ENCODE measurements at places on chromosomes 6 and 20. TPM values are rescaled to one million over a fixed set of nuclear protein-coding genes. Genes with fewer than 3 reads are reported as not detected.
A peak's percentile ranks its signal among the peaks of the same experiment; 100 is the strongest.

DNA sequence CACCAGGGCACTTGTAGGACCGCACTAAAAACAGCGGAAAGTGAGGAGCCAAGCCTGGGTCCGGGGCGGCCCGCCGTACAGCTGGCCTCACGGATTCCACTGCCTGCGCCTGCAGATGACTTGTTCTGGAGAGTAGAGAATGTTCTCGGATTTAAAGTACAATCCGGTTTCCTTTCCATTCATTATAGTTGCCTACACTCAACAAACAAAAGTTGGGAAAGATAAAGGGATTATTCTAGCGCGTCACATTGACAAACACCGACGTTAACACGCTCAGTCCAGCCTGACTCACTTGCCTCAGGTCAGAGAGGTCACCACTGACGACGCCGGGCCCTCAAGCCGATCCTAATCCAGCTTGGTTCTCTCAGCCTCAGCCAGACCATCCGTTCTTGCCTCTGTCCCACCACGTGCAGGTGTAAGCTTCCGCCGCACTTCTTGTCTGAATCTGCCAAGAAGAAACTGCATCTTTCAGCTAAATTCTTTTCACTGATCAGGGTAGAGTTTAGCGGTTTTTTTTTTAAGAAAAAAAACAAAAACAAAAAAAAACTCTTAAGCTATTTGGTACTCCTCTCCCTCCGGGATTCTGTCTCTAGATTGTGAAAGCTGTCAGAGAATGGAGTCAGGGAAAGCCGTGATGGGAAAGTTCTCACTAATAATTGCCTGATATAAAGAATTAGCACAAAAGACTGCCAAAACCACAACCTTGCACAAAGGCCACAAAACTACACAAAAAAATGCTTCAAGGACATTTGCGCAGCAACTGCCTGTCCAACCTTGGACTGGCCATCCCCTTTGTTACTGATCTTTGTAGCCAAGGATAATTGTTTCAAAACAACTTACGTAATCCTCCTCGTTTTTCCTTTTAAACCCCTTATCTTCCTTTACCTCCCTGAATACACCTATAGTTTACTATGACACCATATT is 1.1 kb upstream of the PHF10 start:
- peaks cover 15% of the 10 kb centered on the region for H3K4me1 ChIP-seq
- peak overlapping the region; percentile 77 for H3K4me3 ChIP-seq
- H3K36me3 ChIP-seq: peaks cover 2% of the 10 kb centered on the region
- H3K27ac ChIP-seq: peak overlapping the region; percentile 89
- no peaks in the 10 kb centered on the region for H3K27me3 ChIP-seq

DNA sequence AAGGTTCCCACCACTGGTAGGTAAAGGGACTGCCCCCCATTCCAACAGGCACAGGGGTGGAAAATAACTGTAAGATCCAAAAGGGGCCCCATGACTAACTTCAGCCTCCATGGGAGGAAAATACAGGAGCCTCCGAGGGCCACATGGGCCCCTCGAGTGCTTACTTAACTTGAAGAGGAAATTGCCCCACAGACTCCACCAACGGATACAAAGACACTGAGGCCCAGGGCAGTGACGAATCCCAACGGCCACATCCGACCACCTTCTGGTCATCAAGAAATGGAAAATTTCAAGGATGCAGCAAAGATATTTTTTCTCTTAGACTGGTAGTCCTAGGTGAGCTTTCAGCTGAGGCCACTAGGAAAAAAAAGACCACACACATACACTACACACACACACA is 116.0 kb upstream of the MRPS10 start:
- DNase-seq: no peak
- H3K27me3 ChIP-seq: no peaks in the 10 kb centered on the region
- H3K36me3 ChIP-seq: no peaks in the 10 kb centered on the region
- no peak overlapping the region for H3K27ac ChIP-seq
- peaks cover 14% of the 10 kb centered on the region for H3K4me1 ChIP-seq

DNA sequence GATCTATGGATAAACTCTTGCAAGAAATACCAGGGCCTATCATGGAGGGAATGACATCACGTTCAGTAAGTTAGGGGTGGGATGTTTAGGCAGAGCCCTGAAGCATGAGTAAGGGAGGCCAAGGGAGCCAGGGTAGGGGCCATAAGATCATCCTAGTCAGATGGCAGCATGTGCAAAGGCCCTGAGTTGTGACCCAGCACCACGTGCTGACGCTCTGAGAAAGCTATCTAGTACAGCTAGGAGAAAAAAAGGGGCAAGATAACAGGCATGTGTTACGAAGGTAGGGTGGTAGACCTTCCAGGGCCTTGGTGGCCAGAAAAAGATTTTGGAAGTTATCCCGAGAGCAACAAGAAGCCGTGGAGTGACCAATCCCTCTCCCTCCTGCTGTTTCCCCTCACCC is 22.3 kb downstream of the KCNB1 start:
- H3K27ac ChIP-seq: no peak overlapping the region
- H3K4me3 ChIP-seq: no peak overlapping the region
- DNase-seq: no peak

ARG1 gene
- total RNA-seq: not detected

DNA sequence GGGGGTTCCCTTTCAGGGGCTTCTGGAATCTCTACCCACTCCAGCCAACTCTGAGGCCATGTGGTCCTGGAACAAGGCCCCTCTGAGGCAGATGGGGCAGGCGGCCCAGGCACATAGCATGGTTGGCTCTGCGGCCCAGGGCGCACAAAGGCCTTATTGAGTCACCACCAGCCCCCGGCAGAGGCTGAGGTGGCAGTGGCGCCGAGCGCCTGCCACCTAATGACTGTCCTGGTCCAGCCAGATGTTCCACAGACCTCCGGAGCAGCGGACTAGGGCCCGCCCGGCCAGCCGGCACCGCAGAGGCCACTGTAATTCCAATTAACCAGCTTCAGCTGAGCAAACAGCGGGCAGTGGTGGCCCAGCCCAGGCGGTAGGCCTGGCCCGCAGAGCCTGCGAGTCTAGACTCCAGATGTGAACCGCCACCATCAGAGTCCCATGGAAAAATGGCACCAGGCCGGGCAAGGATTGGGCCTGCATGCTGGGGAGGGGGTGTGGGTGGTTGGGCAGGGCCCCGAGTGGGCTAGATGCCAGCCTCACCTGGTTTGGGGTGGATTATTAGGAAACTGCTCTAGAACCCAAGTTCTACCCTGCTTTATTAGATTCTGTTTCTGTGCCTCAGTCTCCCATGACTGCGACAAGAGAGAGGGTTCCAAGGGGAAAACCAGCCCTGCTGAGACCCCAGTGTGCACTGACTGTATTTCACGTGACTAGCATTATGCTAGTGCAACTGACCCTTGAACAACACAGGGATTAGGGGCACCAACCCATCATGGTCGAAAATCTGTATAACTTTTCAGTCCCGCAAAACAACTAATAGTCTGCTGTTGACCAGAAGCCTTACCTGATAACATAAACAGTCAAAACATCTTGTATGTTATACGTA is 34.1 kb upstream of the ID1 start:
- no peaks in the 10 kb centered on the region for H3K27me3 ChIP-seq
- peaks cover 13% of the 10 kb centered on the region for H3K36me3 ChIP-seq
- H3K4me3 ChIP-seq: no peak overlapping the region
- DNase-seq: no peak
- H3K4me1 ChIP-seq: peaks cover 44% of the 10 kb centered on the region

- no peaks in the 10 kb centered on the region for H3K36me3 ChIP-seq
- no peak overlapping the region for H3K4me3 ChIP-seq
- DNase-seq: peak; percentile 59
- no peaks in the 10 kb centered on the region for H3K27me3 ChIP-seq
- H3K27ac ChIP-seq: no peak overlapping the region
Measured at GRCh38 chr20:15928946-15929345, 644.3 kb downstream of the KIF16B start.

DNA sequence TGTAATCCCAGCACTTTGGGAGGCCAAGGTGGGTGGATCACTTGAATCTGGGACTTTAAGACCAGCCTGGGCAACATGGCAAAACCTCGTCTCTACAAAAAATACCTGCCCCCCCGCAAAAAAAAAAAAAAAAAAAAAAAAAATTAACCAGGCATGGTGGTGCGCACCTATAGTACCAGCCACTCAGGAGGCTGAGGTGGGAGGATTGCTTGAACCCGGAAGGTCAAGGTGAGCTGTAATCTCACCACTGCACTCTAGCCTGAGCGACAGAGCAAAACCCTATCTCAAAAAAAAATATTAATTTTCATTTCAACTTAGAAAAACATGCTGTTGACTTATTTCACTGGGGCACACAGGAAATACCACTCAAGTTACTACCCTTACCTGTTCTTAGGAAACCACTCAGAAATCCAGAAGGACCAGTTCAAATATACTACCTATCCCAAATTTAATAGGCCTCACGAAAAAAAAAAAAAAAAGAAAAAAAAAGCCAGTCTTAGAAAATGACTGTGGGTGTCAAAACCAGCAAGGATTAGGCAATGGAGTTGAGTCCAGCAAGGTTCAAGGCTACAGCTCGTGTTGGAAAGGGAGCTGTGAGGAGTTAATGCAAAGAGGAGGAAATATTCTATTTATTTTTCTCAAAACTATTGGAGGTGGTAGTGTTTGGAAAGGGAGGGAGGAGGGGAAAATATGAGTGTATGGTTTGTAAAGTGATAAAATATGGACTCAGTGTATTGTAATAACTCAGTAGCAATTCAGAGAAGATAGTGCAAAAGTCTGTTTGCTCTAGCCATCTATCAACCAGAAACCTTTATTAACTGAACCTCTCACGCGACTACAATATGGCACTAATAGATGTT is 33.9 kb upstream of the PIM1 start:
- no peaks in the 10 kb centered on the region for H3K36me3 ChIP-seq
- H3K27ac ChIP-seq: peak overlapping the region; percentile 100
- H3K27me3 ChIP-seq: no peaks in the 10 kb centered on the region
- H3K4me1 ChIP-seq: peaks cover 54% of the 10 kb centered on the region

Data from osteoblast (primary cell).